ENCODE measurements at places on chromosomes 2 and 18. TPM values are rescaled to one million over a fixed set of nuclear protein-coding genes. Genes with fewer than 3 reads are reported as not detected.
A peak's percentile ranks its signal among the peaks of the same experiment; 100 is the strongest.

GRCh38 chr2:191112448-191112901 lies 38.3 kb downstream of the STAT4 start:
- no peak for DNase-seq

DNA sequence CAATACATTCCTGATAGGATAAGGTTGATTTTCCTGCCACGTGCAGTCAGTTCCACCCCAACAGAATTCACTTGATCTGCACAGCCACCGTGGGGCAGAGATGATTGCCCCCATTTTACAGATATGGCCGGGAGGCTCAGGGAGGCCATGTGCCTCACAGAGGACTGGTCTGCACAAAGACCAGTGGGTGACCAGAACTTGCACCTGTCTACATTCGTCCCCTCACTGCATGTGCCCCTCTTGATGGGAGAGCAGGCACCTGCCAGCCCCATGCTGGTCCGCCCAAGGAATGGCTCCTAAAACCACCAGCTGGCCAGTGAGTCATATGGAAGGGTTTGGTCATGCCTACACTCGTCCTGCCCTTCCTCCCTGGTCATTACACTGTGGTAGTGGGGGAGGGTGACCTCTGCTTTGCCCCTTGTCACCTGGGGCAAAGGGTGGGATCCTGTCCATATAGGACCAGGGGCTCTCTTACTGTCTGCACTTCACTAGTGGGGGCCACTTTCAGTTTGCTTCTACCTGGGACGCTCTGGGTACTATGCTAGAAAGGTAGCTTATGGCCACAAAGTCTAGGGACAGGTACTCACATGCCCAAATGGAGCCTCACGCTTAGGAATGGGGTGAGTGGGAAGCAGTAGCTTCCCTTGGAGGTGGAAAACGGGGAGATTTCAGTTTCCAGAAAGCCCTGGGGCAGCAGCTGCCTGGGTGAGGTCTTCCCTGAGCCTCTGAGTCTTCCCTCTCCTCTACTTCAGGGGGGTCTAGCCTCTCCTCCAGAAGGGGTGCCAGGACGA lies 14.7 kb downstream of the RRM2 start:
- peak; percentile 78 for DNase-seq

DNA sequence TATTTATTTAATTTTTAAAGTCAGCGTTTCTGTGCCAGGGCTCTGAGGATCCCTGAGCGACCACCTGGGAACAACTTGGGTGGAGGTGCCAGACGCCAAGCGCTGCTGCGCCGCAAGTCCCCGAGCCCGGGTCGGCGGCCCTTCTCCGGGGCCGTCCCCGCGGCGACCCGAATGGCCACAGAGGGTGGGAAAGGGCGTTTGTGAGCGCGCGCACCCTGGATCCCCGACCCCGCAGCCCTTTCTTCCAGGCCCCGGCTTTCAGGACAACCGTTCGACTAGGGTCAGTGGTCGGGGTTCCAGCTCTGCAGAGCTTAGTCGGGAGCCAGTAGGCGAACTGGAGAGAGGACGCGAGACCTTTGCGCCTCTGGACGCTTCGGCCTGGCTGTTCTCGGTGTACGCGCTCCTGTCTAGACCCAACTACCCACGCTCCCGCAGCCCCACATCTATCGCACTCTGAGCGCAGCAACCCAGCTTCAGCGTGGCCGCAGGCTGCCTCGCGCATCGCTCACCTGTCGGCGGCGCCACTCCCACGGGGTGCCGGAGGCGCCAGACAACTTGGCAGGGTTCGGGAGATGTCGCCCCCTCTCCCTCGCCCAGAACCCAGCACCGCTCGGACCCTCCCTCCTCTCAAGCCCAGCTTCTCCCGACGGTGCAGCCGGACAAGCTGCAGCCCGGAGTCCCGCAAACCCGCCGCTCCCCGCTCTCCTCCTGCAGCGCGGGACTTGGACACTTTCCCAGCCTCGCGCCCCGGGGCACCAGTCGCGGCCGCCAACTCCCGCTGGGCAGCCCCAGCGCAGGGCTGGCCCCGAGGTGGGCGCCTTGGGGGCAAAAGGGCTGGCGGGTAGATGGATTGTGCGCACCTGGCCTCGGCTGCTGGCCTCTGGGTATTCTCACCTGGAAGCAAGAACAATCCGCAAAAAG lies 758 bp downstream of the LYPD1 start:
- no peak for DNase-seq

Gene CDH2
- total RNA-seq = 30.3 TPM

DNA sequence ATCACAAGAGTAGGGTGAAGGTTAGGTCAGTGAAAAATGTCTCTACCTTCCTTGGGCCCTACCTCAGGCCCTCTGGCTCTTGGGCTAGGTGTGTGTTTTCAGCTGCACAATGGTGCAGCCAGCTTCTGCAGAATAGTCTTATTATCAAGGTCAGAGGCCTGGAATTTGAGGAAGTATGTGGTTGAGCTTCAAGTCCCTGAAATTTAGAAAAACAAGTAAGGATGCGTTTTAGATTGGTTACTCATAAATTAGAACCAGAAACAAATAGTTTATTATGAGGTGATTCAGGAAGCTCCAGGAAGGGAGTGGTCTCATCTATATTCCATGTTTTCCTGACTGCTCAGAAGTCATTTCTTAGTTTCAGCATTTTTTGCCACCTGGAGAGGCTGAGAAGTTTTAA lies 204.2 kb upstream of the CELF4 start:
- no peak for DNase-seq

Gene SIX3
- not detected for total RNA-seq

DNA sequence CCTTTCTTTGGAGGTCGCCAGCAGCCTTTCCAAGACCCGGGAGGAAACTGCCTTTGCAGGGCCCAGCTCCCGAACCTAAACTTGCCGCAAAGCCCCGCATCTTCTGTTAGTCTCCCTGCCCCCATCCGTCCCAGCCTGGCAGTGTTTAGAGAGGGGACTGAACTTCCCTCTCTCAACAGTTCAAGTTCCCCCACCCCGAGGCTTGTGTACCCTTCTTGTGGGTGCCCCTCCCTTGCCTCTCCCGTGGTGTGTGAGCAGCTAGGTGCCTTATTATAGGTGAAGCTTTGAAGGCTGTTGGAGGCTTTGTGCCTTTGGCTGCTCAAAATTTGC lies 1.4 kb downstream of the LBH start:
- DNase-seq = no peak

Gene TUBB8B
- not detected for total RNA-seq

- no peak for DNase-seq
These were observed 321.6 kb upstream of the HS6ST1 start for GRCh38 chr2:128640166-128640844.

All from LHCN-M2 (cell line).